Activated naive CD4-positive, alpha-beta T cell treated with anti-CD3 and anti-CD28 coated beads, Interleukin-2, amount 10 ng/mL, durations not matched to agents 5 hours and 36 hours (primary cell): ENCODE measurements at places on chromosomes 7 and 10. TPM values are rescaled to one million over a fixed set of nuclear protein-coding genes. Genes with fewer than 3 reads are reported as not detected.

Gene TUBAL3
- total RNA-seq: not detected

Gene C10orf53
- total RNA-seq: not detected

Gene BET1
- 24.3 TPM for total RNA-seq

Gene GPRIN2
- not detected for total RNA-seq

Gene CYP2C19
- not detected for total RNA-seq

Gene PLEKHA1
- total RNA-seq: 16.7 TPM

Gene GATA3
- 54.9 TPM for total RNA-seq

Gene ALDH18A1
- 51.4 TPM for total RNA-seq

Gene CFTR
- total RNA-seq: not detected

Gene IFIT1
- 2.8 TPM for total RNA-seq

Gene OR2A42
- 0.10 TPM for total RNA-seq

Gene EGFR
- not detected for total RNA-seq

Gene LMTK2
- 12.5 TPM for total RNA-seq

Gene GIMAP5
- total RNA-seq: 139 TPM

Gene ARID5B
- 74.0 TPM for total RNA-seq

Gene VKORC1L1
- 12.2 TPM for total RNA-seq

Gene ANKRD1
- not detected for total RNA-seq

Gene DEPP1
- total RNA-seq: 0.35 TPM

Gene ENTPD1
- 1.4 TPM for total RNA-seq

Gene FEZF1
- total RNA-seq: not detected

Gene INA
- total RNA-seq: not detected

Gene CTBP2
- 0.05 TPM for total RNA-seq

Gene OR9A2
- total RNA-seq: not detected

Gene CPA2
- not detected for total RNA-seq

Gene C10orf143
- 4.0 TPM for total RNA-seq
